ENCODE measurements at places on chromosomes 1 and 21.

DNA sequence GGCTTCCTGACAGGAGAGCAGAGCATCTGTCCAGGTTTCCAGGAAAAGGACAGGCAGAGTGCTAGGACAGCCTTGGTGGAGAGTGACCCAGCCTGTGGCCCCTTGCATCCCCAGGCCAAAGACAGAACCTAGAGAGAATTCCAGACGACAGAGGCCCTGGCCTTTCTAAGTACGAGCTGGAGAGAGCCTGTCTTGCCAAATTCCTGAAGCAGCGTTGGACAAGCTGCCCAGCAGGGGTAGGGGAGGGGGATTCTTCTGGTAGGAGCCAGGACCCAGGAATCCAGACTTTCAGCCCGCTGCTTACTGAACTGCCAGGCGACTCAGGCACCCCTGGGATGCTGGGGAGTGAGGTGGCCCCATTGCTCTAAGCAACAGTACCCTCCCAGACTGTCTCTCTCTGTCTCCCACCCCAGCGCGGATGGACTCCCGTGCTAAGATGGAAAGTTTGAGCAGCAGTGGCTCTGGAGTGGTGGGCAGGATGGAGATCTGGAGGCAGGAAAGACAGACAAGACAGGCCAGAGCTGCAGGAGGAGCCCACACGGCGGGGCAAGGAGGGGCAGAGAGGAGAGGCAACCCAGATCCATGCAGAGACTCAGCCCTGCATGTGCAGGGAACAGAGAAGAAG, 8.8 kb upstream of the PEAR1 start:
- no peak overlapping the region for H3K4me3 ChIP-seq
- DNase-seq, result no peak
- H3K36me3 ChIP-seq, result no peaks in the 10 kb centered on the region
- no peaks in the 10 kb centered on the region for H3K4me1 ChIP-seq
- no peaks in the 10 kb centered on the region for H3K27me3 ChIP-seq
- H3K27ac ChIP-seq, result no peak overlapping the region

- H3K27ac ChIP-seq, result no peak overlapping the region
- H3K4me3 ChIP-seq, result no peak overlapping the region
- DNase-seq, result no peak
Observed at GRCh38 chr1:178941849-178942248, 71.0 kb upstream of the ANGPTL1 start.

- H3K27ac ChIP-seq, result no peak overlapping the region
- no peaks in the 10 kb centered on the region for H3K27me3 ChIP-seq
- no peak overlapping the region for H3K4me3 ChIP-seq
Observed at GRCh38 chr1:160624464-160624863, 22.4 kb downstream of the SLAMF1 start.

DNA sequence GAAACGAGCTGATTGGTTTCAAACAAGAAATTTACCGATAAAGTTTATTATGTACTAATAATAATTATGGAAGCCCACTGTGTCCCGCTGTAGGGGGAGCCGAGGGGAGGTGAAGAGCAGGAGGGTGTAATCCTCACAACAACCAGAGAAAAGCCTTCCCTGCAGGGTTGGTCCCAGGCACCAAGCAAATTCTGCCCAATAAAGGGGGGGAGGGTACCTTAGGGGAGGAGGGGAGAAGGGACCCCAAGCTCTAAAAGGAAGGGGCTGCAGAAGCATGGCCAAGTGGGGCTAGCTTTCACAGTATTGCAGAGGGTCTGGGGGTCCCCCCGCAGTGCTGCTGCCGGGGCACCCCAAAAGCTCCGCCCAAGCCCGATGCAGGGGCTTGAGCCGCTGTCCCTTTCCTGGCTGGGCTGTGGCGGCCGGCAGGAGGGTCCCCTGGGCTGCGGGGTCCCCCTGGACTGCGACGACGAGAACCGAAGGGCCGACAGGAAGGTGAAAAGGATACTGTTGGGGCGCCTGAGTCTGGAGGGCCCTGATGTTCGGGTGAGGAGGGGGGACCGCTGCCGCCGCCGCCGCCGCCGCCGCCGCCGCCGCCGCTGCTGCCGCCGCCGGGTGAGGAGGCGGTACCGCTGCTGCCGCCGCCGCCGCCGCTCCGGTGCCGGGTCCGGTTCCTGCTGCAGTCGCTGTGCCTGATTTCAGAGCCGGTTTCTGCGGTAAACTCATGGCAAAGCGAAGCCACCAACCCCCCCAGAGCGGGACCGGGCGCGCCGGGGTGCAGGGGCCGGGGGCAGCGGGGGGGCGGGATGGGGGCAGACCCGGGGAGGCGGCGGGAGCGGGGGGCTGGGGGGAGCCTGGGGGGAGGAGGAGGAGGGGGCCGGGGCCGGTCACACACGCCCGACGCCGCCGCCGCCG, 771 bp downstream of the EIF4G3 start:
- H3K27me3 ChIP-seq, result no peaks in the 10 kb centered on the region
- no peak for DNase-seq
- no peaks in the 10 kb centered on the region for H3K36me3 ChIP-seq
- H3K4me3 ChIP-seq, result peak overlapping the region; percentile 80
- peak overlapping the region; percentile 85 for H3K27ac ChIP-seq

DNA sequence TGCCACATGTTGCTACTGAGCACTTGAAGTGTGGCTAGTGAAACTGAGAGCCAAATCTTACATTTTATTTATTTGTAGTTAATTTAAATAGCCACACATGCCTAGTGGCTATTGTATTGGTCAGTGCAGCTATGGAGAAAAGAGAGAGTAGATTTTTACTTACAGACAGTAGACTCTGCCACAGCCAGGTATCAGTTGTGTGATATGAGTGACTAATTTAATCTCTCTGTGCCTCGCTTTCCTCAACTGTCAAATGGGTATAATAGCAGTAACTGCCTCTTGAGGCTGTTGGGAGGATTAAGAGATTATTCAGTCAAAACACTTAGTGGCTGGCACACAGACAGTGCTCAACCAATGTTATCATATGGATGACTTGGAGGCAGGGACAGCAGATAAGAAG, 49.0 kb downstream of the UBE2T start:
- H3K4me1 ChIP-seq, result no peaks in the 10 kb centered on the region
- H3K36me3 ChIP-seq, result no peaks in the 10 kb centered on the region
- no peaks in the 10 kb centered on the region for H3K27me3 ChIP-seq

- DNase-seq, result no peak
- H3K27me3 ChIP-seq, result no peaks in the 10 kb centered on the region
- H3K27ac ChIP-seq, result no peak overlapping the region
- no peaks in the 10 kb centered on the region for H3K4me1 ChIP-seq
Observed at GRCh38 chr1:145879775-145880174, 5.9 kb downstream of the ANKRD35 start.

- no peak for DNase-seq
- no peaks in the 10 kb centered on the region for H3K4me1 ChIP-seq
- no peaks in the 10 kb centered on the region for H3K36me3 ChIP-seq
- no peak overlapping the region for H3K27ac ChIP-seq
Observed at GRCh38 chr1:233936422-233936821, 31.9 kb downstream of the SLC35F3 start.

GRCh38 chr1:78045563-78045925, 222 bp upstream of the GIPC2 start:
- no peak for DNase-seq
- H3K27ac ChIP-seq, result peak overlapping the region; percentile 77
- H3K27me3 ChIP-seq, result no peaks in the 10 kb centered on the region
- peak overlapping the region; percentile 56 for H3K4me3 ChIP-seq
- H3K4me1 ChIP-seq, result no peaks in the 10 kb centered on the region

DNA sequence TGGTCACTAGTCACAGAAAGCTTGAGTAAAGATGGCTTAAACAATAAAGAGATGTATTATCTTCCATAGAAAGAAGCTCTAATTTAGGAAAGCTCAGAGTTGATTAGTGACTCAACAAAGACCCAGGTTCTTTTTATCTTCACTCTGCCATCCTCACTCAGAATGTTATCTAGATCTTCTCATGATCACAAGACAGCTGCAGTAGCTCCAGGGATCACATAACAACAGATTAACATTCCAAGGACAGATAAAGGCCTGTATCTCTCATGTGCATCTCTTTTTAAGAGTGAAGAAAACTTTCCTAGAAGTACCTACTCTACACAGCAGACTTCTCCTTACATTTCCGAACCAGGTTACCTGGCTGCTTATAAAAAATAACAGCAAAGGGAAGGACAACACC, 368.7 kb upstream of the PROX1 start:
- no peak overlapping the region for H3K4me3 ChIP-seq
- H3K27me3 ChIP-seq, result no peaks in the 10 kb centered on the region
- H3K4me1 ChIP-seq, result no peaks in the 10 kb centered on the region
- no peak overlapping the region for H3K27ac ChIP-seq

DNA sequence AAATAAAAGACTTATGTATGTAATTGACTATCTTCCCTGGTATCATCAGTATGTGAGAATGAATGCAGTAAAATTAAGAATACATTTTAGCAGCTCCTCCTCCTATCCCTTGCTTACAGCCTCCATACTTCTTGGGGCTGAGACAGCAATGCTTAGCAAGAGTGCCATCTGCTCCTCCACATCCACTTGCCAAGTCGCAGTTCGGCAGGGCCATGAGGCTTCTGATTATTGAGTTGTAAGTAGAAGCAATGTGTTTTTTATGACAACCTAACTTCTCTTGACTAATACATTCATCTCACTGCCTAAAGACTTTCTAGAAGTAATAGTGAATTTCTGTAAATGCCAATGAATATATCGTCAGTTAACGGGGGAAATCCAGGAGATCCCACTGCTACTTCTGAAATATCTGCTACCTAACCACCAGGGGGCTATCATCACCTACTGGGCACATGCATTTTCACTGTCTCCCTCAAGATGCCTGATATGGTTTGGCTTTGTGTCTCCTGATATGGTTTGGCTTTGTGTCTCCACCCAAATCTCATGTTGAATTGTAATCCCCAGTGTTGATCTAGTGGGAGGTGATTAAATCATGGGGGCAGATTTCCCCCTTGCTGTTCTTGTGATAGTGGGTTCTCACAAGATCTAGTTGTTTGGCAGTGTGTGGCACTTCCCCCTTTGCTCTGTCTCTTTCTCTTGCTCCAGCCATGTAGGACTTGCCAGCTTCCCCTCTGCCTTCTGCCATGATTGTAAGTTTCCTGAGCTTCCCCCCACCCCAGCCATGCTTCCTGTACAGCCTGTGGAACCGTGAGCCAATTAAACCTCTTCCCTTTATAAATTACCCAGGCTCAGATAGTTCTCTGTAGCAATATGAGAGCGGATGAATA, 59.6 kb downstream of the EXTL2 start:
- H3K27me3 ChIP-seq, result no peaks in the 10 kb centered on the region
- DNase-seq, result no peak
- H3K36me3 ChIP-seq, result no peaks in the 10 kb centered on the region
- no peak overlapping the region for H3K27ac ChIP-seq
- no peak overlapping the region for H3K4me3 ChIP-seq

- peaks cover 59% of the 10 kb centered on the region for H3K4me1 ChIP-seq
- peak within 1 kb of the TSS; percentile 59 for H3K4me3 ChIP-seq
- H3K27ac ChIP-seq, result peak within 1 kb of the TSS; percentile 96
- no peaks in the 10 kb centered on the region for H3K27me3 ChIP-seq
- no peaks in the 10 kb centered on the region for H3K36me3 ChIP-seq
Observed at GRCh38 chr1:7783826-7784491, at the start of gene PER3. Gene PER3, plus strand, starts transcription at chr1:7784291. Its CDS starts 587 bp downstream, at chr1:7784878.

DNA sequence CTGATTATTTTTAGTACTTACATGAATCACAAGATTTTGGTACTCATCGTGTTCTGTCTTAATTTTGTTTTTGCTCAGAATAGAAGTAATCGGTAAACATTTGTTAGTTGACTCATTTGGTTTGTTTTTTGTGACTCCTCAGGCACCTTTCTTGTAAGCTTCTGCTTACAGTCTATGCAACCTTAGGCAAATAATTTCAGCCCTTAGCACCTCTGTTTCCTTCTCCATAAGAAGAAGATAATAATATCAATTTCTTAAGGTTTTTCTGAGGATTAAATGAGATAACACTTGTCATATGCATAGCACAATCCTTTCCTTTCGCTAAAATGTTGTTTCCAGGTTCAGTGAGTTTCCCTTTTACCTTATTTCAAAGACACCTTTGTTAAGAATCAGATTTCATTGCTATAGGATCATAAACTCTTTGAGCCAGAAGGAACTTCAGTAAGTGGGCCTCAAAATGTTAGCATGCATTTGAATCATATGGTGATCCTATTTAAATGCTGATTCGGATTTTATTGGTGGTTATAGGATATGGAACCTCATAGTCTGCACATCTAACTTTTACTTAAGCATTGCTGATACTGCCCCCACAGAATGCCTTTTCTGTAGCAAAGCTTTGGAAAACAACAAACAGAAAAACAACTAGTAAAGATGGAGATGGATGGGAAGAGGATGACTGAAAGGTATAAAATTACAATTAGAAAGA, 272.7 kb upstream of the CACYBP start:
- no peaks in the 10 kb centered on the region for H3K27me3 ChIP-seq
- no peak for DNase-seq
- H3K4me3 ChIP-seq, result no peak overlapping the region
- H3K27ac ChIP-seq, result no peak overlapping the region
- no peaks in the 10 kb centered on the region for H3K4me1 ChIP-seq

DNA sequence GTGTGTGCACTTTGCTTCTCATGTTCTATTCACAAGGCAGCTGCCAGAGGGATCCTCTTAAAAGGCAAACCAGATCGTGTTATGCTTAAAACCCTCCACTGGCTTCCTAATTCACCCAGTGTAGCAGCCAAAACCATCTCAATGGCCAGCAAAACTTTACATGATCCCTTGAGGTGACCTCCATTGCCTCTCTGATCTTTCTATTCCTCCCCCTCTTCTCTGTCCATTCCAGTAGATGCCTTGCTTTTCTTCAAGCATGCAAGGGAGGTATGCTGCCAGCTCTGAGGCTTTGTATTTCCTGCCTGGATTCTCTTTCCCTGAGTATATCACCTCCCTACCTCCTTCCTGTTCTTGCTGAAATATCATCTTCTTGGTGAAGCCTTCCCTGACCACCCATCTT, 93.2 kb upstream of the KCNK2 start:
- H3K27me3 ChIP-seq, result no peaks in the 10 kb centered on the region
- H3K27ac ChIP-seq, result no peak overlapping the region
- H3K4me3 ChIP-seq, result no peak overlapping the region
- H3K36me3 ChIP-seq, result no peaks in the 10 kb centered on the region

DNA sequence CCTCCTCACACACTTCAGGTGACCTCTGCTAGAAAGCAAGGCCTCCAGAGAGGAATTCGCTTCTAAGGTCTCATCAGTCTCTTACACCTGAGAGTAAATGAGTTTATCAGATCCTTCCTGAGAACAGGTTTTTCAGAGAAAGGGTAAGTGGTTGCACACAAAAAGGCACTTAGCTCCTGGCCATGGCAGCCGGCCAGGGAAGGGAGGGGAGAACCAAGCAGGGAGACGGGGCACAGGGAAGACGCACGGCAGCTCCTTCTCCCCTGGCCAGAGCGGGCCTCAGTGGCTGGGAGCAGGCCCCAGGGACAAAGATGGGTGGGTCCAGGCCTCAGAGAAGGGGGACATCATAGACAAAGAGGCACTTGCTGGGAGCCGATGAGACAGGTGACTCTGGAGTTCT, 3.6 kb upstream of the TNNT2 start:
- H3K4me3 ChIP-seq, result no peak overlapping the region
- no peaks in the 10 kb centered on the region for H3K36me3 ChIP-seq
- no peaks in the 10 kb centered on the region for H3K4me1 ChIP-seq
- no peak overlapping the region for H3K27ac ChIP-seq
- no peak for DNase-seq
- H3K27me3 ChIP-seq, result no peaks in the 10 kb centered on the region

GRCh38 chr21:15729346-15729673, 472 bp upstream of the USP25 start:
- H3K27ac ChIP-seq, result peak overlapping the region; percentile 94
- no peaks in the 10 kb centered on the region for H3K27me3 ChIP-seq
- no peak for DNase-seq

Data from tibial nerve (tissue), 4 donors.